ENCODE measurements at places on chromosomes 12 and 14.

DNA sequence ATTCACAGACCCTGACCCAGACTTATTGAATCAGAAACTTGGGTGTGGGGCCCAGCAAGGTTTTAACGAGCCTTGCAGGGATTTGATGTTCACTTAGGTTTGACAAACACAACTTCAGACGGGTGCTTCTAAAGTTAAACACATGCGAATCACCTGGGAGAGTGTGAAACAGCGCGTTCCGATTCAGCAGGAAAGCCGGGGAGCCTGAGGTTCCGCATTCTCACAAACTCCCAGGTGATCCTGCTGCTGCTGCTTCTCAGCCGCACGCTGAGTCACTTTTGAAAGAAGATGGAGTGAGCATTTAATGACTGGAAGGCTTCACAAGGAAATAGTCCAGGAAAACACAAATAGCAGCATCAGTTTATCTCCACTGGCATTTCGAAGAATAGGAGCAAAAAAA, 44.2 kb upstream of the DDX11 start:
- DNase-seq = no peak

DNA sequence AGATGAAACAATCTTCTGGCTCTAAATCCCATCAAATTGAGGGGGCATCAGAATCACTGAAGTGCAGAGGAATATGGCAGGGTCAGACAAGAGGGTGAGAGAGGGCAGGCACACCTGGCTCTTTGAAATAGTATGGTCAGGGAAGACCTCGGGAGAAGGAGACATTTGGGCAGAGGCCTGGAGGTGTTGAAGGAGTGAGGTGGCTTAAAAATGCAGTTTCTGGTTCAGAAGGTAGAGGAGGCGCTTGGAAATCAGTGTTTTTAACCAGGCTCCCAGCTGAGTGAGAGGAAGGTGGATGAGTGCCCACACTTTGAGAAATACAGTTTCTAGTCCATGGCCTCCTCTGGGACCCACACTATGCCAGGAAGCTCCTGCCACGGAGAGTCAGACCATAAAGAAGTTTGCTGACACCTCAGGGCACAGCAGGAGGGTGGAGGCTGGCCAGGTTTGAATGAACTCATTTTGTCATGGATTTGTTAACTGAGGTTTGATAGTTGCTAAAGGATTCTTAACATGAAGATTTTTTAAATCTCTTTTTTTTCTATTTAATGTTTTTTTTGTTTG, 20.1 kb downstream of the NID2 start:
- DNase-seq = no peak

DNA sequence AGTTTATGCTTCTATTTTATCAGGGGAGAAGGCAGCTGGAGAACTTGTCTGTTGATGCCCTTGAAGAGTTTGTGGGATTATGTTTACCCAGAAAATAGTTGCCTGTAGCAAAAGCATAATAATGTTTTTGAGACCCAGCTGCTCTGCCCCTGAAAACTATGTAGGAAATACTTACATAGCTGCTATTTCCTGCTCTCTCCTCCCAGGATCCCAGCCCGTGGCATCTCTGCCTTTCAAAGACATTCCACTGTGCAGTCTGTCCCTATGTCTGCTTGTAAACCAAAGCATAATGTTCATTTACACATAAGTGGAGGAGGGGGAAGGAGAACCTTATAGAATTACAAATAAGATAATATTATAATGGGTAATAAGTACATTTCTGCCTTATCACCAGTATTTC, 198.7 kb downstream of the SYT1 start:
- DNase-seq = no peak

GRCh38 chr14:67512463-67513310, 20.4 kb upstream of the PLEKHH1 start:
- DNase-seq = no peak

- no peak for DNase-seq
These were observed 70.5 kb downstream of the ANKS1B start for GRCh38 chr12:99914206-99914605.

DNA sequence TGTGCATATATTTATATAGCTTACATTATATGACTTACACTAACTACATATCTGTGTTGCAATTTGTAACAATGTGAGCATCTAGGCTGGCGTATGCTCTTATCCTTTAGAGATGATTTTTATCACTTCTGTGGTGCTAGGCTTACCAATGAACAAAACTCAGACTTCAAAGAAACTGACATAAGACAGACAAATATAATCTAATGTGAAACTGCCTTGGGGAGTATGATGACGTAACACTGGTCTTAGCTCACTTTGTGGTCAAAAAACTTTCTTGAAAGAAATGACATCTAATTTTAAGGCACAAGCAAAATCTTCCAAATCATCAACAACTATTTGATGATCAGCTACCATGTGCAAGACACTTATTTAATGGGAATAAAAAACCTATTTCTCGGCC, 50.0 kb downstream of the SOX5 start:
- no peak for DNase-seq

DNA sequence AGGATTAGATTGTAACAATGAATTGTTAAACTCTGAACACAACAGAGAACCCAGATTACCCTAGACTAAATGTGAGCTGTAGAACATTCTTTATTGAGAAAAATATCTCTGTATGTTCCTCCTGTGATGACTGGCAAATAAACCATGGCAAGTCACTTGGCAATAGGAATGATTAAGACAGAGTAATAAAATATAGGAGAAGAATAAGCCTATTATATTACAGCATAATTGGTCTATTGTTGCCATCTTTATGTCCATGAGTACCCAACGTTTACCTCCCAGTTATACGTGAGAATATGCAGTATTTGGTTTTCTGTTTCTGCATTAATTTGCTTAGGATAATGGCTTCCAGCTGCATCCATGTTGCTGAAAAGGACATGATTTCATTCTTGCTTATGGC, 211.2 kb upstream of the AVPR1A start:
- no peak for DNase-seq

- no peak for DNase-seq
These were observed 122.7 kb downstream of the SLC38A6 start for GRCh38 chr14:61103541-61104339.

DNA sequence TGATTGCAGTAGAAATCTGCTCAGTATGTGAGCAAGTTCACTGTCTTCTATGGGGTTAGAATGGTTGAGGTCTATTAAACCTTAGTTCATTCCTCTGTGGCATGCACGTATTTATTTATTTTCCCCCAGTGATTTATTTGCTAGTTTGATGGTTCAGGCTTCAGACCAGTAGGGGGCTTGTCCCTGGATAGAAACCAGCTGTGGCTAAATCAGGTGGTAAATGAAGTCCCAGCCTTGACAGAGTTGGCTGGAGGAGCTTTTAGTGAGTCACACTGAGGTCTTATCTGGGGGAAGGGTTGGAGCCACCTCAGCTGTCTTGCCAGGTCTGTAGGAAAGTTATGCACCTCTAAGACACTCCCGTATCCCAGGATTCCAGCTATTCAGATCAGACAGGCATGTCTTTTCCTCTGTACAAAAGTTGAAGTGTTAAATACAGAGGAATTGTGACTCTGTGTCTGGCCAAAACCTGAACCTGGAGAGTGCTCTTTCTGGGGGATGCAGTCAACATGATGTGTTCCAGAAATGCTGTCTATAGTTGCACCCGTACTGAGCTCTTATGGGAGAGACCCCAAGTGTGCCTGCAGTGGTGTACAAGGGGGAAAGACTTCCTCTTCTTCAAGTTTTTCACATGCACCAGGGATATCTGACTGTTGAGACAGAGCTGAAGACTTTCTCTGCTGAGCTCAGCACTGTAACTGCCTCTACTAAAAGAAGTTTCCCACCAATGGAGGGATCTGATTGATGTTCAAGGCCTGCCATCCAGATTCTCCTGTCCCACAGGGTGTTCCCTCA, 1322.1 kb downstream of the TMEM121 start:
- DNase-seq = no peak

DNA sequence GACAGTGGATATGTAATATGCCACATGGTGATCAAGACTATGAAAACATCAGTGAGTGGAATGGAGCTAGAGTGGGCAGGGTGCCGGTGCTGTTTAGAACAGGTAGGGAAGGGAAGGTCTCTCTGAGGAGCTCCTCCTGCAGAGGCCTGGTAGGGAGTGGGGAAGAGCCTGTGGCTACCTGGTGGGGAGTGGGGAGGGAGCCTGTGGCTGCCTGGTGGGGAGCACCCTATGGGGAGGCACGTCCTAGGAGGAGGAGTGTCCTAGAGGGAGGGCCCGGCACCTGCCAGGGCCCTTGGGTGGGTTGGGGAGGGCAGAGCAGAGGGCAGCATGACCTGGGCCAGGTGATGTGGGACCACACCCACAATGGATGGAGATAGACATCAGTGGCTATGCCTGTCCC, 122.6 kb downstream of the ADGRD1 start:
- DNase-seq = no peak

DNA sequence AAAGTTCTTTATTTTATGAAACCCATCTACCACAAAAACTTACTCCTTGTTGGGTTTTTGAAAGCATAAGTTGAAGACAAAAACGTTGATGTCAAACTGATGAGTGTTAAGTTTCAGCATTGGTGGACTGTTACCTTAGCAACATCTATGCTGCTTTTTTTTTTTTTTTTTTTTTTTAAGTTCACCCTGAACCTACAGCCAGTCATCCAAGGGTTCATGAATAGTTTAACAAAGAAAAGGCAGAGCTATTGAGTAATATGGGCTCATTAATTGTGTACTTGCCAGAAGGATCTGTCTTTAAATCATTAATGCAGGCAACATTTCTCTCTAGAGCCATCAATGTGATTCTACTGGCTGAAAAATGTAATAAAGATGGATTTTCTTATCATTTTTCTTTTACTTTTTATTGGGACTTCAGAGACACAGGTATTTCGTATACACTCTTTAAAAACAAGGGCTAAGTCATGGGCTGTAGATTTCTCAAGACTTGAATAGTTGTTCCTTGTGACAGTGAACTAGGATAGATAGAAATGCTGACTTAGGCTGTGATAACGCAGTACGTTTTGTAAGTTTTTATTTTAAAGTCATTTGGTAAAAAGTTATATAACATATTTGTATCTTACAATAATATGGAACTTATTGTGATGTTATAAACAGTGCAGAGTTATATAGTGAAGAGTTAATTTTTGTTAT, at the start of gene PTPRQ:
Gene PTPRQ, plus strand, starts transcription at position 262 of the 693 bp plus-strand sequence. Its CDS starts 111 bp downstream, at position 373.
- DNase-seq = no peak

- DNase-seq = no peak
These were observed 4.8 kb downstream of the TXNDC16 start for GRCh38 chr14:52547526-52547925.

- no peak for DNase-seq
These were observed 596.7 kb downstream of the SLC6A15 start for GRCh38 chr12:84315926-84316325.

GRCh38 chr14:96096639-96097610, 57.8 kb downstream of the C14orf132 start:
- DNase-seq = no peak

DNA sequence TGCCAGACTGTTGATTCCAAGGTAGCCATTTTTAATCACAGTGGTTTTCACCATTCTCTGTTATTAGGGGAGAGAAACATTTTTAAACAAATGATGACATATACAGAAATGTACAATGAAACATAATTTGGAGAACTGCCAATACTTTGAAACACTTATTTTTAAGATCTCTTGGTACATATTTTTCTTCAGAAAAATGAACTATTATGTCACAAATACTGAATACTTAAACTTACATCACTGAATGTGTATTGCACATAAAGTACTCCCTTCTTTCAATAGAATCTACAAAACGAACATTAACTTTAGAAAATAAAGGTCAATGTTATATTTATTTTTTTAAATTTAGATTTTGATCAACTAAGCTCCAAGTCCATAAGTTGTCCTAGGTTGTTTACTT, 71.7 kb upstream of the CPNE8 start:
- DNase-seq = no peak

DNA sequence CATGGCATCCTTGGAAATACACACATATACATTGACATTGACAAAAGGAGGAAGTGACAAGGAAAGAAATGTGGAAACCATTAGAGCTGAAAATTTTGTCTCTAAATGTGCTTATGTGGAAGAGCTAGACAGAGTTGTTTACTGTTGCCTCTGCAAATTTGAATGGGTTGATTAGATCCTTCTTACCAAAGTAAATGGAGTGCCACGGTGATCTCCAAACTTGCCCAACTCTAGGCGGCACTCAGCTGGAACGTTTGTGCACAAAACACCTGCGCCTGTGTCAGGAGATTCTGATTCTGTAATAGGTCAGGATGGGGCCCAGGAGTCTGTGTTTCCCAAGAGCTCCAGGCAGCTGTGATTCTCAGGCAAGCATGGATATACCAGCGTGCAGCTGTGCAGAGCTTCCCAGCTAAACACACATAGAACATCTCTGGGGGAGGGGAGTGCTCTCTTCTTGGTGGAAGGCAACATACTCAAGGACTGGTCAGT, 77.8 kb upstream of the BDKRB2 start:
- no peak for DNase-seq

DNA sequence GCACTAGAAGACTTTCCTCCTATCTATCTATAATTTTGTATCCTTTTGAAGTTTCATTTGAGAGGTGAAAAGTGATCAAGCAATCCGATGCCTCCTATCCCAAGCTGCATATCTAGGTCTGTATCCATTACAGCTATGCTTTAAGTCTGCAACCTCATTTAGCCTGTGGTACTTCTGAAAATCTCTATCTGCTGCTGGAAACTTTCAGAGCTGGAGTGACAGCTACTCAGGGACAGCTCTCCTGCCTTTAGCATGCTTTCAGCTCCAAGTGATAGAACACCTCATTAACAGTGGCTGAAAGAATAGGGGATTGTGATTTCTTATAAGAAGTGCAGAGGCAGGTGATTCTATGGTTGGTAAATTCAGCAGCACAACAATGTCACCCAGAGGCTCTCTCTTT, 1153.5 kb downstream of the AACS start:
- no peak for DNase-seq

DNA sequence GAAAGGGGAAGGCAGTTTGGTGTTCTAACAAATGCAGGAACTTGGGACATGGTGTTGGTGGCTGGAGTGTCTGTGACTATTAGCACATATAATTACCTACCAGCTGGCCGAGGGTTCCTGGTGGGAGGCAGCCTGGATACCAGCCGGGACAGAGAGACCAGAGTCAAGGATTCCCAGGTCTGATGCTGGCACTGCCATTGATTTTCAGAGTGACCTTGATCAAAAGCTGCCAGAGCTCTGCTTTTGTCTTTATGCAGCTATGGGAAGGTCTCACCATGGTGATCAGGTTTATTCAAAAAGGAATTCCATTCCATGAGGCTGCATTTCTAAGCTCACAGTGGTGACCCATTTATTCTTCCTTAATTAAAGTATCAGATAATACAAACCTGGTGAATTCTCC, 101.0 kb upstream of the PWP1 start:
- no peak for DNase-seq

DNA sequence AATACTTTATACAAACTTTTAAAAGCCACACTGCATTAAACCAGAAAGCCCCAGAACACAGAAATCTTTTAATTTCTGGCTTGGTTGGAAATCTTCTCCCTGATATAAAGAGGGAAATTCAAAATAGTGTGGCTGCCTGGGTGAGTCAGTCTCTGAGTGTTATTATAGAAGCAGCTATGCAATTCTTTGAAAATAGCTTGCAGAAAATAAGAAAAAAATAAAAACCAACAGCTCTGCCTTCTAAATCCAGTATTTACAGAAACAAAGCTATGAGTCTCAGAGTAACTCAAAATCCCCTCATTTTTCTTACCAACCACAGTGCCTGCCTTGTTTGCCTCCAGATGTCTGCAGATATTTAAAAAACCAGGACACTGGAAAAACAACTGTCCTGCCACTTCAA, 68.6 kb upstream of the FERMT2 start:
- no peak for DNase-seq

GRCh38 chr12:113326775-113327395, 8.0 kb downstream of the SLC8B1 start:
- DNase-seq = no peak
